ENCODE measurements at places on chromosomes 1 and 21. TPM values are rescaled to one million over a fixed set of nuclear protein-coding genes. Genes with fewer than 3 reads are reported as not detected.

Gene POFUT2
- total RNA-seq, result 59.6 TPM

Gene ERICH3
- total RNA-seq, result not detected

DNA sequence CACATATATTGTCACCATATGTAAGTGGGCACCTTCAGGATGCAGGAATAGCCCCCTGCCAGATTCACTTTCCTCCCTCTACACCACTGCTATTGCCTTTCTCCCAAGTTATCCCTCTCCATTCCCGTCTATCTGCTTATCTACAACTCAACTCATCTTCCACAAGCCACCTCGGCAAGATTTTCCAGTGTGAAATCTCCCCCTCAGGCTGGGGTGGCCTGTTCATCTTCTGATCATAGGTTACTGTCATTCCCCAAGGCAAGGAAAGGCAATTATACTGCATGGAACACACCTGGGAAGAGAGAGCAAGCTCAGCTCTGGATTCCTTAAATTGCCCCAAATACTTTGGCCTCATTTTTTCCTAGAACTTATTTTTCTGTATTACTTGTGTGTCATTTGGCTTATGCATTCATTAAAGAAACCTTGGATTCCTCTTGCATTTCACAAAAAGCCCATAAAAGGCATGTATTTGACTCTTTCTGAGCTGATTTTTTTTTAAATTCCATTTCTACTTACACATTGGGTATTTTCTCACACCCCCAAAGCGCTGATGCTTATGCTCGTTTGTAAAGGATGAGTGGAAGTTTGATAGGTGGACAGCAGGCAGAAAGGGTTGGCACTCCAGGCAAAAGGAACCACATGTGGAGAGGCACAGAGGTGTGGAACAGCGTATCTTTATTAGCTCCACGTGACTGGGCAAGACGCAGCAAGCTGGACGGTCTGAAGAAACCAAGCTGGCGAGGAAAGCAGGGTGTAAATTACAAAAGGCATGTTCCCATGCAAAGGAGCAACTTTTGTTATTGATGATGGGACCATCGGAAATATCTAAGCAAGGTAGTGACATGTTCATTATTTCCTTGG lies 169.7 kb upstream of the RAB4A start:
- no peaks in the 10 kb centered on the region for H3K36me3 ChIP-seq
- no peak overlapping the region for H3K27ac ChIP-seq
- H3K4me1 ChIP-seq, result no peaks in the 10 kb centered on the region
- DNase-seq, result no peak
- H3K4me3 ChIP-seq, result no peak overlapping the region
- H3K27me3 ChIP-seq, result peaks cover 11% of the 10 kb centered on the region

- DNase-seq, result no peak
- no peaks in the 10 kb centered on the region for H3K36me3 ChIP-seq
- H3K4me3 ChIP-seq, result no peak overlapping the region
- H3K4me1 ChIP-seq, result no peaks in the 10 kb centered on the region
These were observed 116.2 kb downstream of the HMCN1 start for GRCh38 chr1:185850366-185850765.

DNA sequence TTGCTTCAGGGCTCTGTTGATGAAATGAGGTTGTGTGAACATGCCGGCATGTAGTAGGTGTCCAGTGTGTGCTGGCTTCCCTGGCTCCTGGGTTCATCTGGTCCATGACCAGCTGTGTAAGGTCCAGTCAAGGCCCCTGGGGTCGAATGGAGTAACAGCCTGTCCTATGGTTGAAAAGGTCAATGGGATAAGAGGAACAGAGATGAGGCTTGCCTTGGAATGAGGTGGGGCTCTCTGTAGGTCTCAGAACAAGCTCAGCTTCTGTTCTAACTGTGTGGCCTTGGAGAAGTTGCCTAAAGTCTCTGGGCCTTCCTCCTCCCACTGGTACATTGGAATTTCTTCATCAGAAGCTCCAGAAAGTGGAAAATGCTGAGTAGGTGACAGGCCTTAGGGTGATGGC lies 26.6 kb downstream of the RPS6KA1 start:
- H3K27ac ChIP-seq, result no peak overlapping the region
- no peaks in the 10 kb centered on the region for H3K4me1 ChIP-seq
- no peaks in the 10 kb centered on the region for H3K36me3 ChIP-seq
- no peak for DNase-seq
- H3K4me3 ChIP-seq, result no peak overlapping the region

Gene KISS1
- total RNA-seq, result not detected

Gene ATP1A4
- not detected for total RNA-seq

Gene MSH4
- 0.26 TPM for total RNA-seq

- no peak overlapping the region for H3K4me3 ChIP-seq
- no peak for DNase-seq
- peaks cover 8% of the 10 kb centered on the region for H3K4me1 ChIP-seq
- no peaks in the 10 kb centered on the region for H3K27me3 ChIP-seq
These were observed 35.2 kb downstream of the SLC45A1 start for GRCh38 chr1:8352886-8353785.

GRCh38 chr1:84686223-84686622 lies 4.0 kb downstream of the SSX2IP start:
- peaks cover 29% of the 10 kb centered on the region for H3K4me1 ChIP-seq
- DNase-seq, result no peak
- no peak overlapping the region for H3K4me3 ChIP-seq
- H3K36me3 ChIP-seq, result no peaks in the 10 kb centered on the region
- H3K27me3 ChIP-seq, result no peaks in the 10 kb centered on the region

Gene SLC9C2
- total RNA-seq, result not detected

Gene HORMAD1
- not detected for total RNA-seq

Gene SLC2A5
- total RNA-seq, result 0.26 TPM

Gene TMEM52
- 2.5 TPM for total RNA-seq

- no peaks in the 10 kb centered on the region for H3K4me1 ChIP-seq
- H3K27ac ChIP-seq, result no peak overlapping the region
- no peak overlapping the region for H3K4me3 ChIP-seq
These were observed 6.2 kb downstream of the ITPKB start for GRCh38 chr1:226732856-226733291.

GRCh38 chr1:88141499-88142074 lies 542.5 kb upstream of the PKN2 start:
- 0 out of 2 replicates have a peak, but pooled peaks cover 3% of the 10 kb centered on the region for H3K27me3 ChIP-seq
- H3K27ac ChIP-seq, result no peak overlapping the region
- H3K4me3 ChIP-seq, result no peak overlapping the region
- H3K4me1 ChIP-seq, result no peaks in the 10 kb centered on the region
- H3K36me3 ChIP-seq, result no peaks in the 10 kb centered on the region
- no peak for DNase-seq

- H3K4me3 ChIP-seq, result no peak overlapping the region
- no peak for DNase-seq
- H3K27me3 ChIP-seq, result no peaks in the 10 kb centered on the region
- H3K27ac ChIP-seq, result no peak overlapping the region
These were observed 29.8 kb upstream of the FOXE3 start for GRCh38 chr1:47386268-47386667.

Gene SOX13
- 53.0 TPM for total RNA-seq

Gene OR2AK2
- not detected for total RNA-seq

DNA sequence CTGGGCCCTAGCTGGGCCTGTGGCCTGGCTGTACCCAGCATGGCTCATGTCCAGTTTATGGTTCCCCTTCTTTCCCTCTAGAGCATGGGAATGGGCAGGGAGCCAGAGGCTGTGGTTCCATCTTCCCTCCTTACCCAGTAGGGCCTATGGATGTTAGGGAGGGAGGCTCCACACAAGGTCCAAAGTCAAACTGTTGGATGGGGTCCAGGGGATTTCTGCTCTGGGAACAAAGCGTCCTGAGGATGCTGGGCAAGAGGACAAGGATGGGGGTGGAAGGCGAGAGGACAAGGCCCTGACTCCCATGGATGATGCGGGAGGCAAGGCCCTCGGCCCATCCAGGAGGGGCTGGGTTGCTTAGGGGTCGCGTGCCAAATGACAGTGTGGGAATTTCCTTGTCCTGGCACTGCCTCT lies 17.3 kb downstream of the CSF1 start:
- no peaks in the 10 kb centered on the region for H3K36me3 ChIP-seq
- peak overlapping the region; percentile 97 for H3K27ac ChIP-seq
- no peaks in the 10 kb centered on the region for H3K27me3 ChIP-seq
- no peak for DNase-seq
- peaks cover 93% of the 10 kb centered on the region for H3K4me1 ChIP-seq
- no peak overlapping the region for H3K4me3 ChIP-seq

Gene EFCAB14
- total RNA-seq, result 86.8 TPM

Gene ZNF683
- total RNA-seq, result not detected

GRCh38 chr1:66613187-66613586 lies 79.2 kb downstream of the SGIP1 start:
- no peak overlapping the region for H3K27ac ChIP-seq
- no peaks in the 10 kb centered on the region for H3K4me1 ChIP-seq
- no peak for DNase-seq
- no peaks in the 10 kb centered on the region for H3K27me3 ChIP-seq
- no peaks in the 10 kb centered on the region for H3K36me3 ChIP-seq

- no peak overlapping the region for H3K4me3 ChIP-seq
- no peak overlapping the region for H3K27ac ChIP-seq
- no peaks in the 10 kb centered on the region for H3K27me3 ChIP-seq
- H3K36me3 ChIP-seq, result no peaks in the 10 kb centered on the region
These were observed 10.0 kb downstream of the HS2ST1 start for GRCh38 chr1:86924324-86924960.

Gene TOMM40L
- 9.2 TPM for total RNA-seq

GRCh38 chr1:169594391-169594790 lies 8.1 kb upstream of the F5 start:
- DNase-seq, result no peak
- peaks cover 2% of the 10 kb centered on the region for H3K27me3 ChIP-seq
- no peak overlapping the region for H3K4me3 ChIP-seq
- no peaks in the 10 kb centered on the region for H3K36me3 ChIP-seq

Gene CELF3
- total RNA-seq, result not detected

- H3K4me1 ChIP-seq, result no peaks in the 10 kb centered on the region
- H3K27ac ChIP-seq, result no peak overlapping the region
- H3K27me3 ChIP-seq, result peaks cover 2% of the 10 kb centered on the region
These were observed 10.9 kb upstream of the CCT8 start for GRCh38 chr21:29084372-29084771.

- no peaks in the 10 kb centered on the region for H3K4me1 ChIP-seq
- no peak overlapping the region for H3K27ac ChIP-seq
- no peak for DNase-seq
- no peak overlapping the region for H3K4me3 ChIP-seq
- H3K36me3 ChIP-seq, result no peaks in the 10 kb centered on the region
These were observed 10.8 kb upstream of the TMEM52 start for GRCh38 chr1:1929639-1930545.

- no peak for DNase-seq
- H3K27ac ChIP-seq, result no peak overlapping the region
- H3K27me3 ChIP-seq, result no peaks in the 10 kb centered on the region
- H3K4me1 ChIP-seq, result no peaks in the 10 kb centered on the region
- H3K36me3 ChIP-seq, result no peaks in the 10 kb centered on the region
- no peak overlapping the region for H3K4me3 ChIP-seq
These were observed 14.4 kb upstream of the IGSF5 start for GRCh38 chr21:39730418-39731157.

Gene CASQ2
- not detected for total RNA-seq

- no peaks in the 10 kb centered on the region for H3K36me3 ChIP-seq
- no peak overlapping the region for H3K4me3 ChIP-seq
- DNase-seq, result no peak
- H3K27me3 ChIP-seq, result no peaks in the 10 kb centered on the region
- no peaks in the 10 kb centered on the region for H3K4me1 ChIP-seq
- no peak overlapping the region for H3K27ac ChIP-seq
These were observed 2298.5 kb downstream of the MRPL39 start for GRCh38 chr21:23308741-23309140.

- no peak overlapping the region for H3K4me3 ChIP-seq
- H3K36me3 ChIP-seq, result no peaks in the 10 kb centered on the region
- no peak for DNase-seq
- H3K27me3 ChIP-seq, result no peaks in the 10 kb centered on the region
- H3K4me1 ChIP-seq, result no peaks in the 10 kb centered on the region
- H3K27ac ChIP-seq, result no peak overlapping the region
These were observed 142.8 kb downstream of the ETS2 start for GRCh38 chr21:38948377-38949069.

DNA sequence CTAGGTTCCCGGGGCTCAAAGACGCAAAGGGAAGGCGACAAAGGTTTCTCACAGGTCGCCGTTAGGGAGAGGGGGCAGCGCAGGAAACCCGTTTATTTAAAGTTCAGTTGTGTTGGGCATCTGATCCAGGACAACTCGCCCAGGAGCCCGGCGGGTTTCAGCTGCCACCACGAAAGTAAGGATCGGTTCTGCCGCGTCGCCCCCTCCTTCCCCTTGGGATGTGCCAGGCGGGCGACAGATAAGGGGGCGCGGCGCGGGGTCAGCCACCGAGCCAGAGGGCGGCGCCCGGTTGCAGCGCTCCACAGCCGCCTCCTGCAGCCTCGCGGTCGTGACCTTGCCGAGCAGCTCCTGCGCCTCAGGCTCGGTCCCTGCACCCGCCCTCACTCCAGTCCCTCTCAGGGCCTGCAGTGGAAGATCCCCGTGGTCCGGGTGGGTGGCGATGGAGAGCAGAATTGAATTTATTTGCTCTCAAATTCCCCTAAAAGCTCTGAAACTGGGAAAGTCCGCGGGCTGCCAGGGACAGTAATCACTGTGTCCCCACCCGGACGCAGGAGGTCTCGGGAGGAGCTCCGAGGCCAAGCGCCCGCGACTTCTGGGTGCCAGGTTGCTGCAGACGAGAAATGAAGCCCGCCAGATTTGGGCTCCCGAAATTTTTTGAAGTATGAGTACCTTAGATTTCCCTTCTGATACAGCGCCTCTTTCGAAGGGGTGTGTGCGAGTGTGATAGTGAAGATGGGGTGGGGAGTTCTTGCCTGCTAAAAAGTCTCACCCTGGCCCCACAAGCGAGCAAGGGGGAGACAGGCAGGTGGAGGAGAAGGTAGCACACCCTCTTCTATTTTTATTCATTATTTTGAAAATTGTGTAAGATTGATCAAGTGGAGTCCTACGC lies 28.4 kb upstream of the NFIA start:
- no peaks in the 10 kb centered on the region for H3K36me3 ChIP-seq
- H3K4me3 ChIP-seq, result peak overlapping the region; percentile 54
- H3K27me3 ChIP-seq, result no peaks in the 10 kb centered on the region
- no peak for DNase-seq
- H3K4me1 ChIP-seq, result peaks cover 46% of the 10 kb centered on the region

- no peak overlapping the region for H3K4me3 ChIP-seq
- H3K4me1 ChIP-seq, result no peaks in the 10 kb centered on the region
- no peaks in the 10 kb centered on the region for H3K36me3 ChIP-seq
- DNase-seq, result no peak
These were observed 156.4 kb downstream of the PTGER3 start for GRCh38 chr1:70891051-70891843.

Gene HSD11B1
- total RNA-seq, result not detected

GRCh38 chr21:22993822-22994574 lies 1995.8 kb downstream of the NCAM2 start:
- H3K4me3 ChIP-seq, result no peak overlapping the region
- DNase-seq, result no peak
- no peaks in the 10 kb centered on the region for H3K4me1 ChIP-seq
- no peak overlapping the region for H3K27ac ChIP-seq
- H3K27me3 ChIP-seq, result no peaks in the 10 kb centered on the region

- no peak for DNase-seq
- H3K27me3 ChIP-seq, result no peaks in the 10 kb centered on the region
- peak overlapping the region; percentile 98 for H3K27ac ChIP-seq
- peak overlapping the region; percentile 90 for H3K4me3 ChIP-seq
- peaks cover 9% of the 10 kb centered on the region for H3K36me3 ChIP-seq
- H3K4me1 ChIP-seq, result peaks cover 34% of the 10 kb centered on the region
These were observed 2.0 kb downstream of the ARHGAP29 start for GRCh38 chr1:94235189-94236012.

Gene TFF2
- total RNA-seq, result 1.1 TPM

GRCh38 chr1:43205671-43206070 lies 33.5 kb downstream of the CFAP57 start:
- no peaks in the 10 kb centered on the region for H3K36me3 ChIP-seq
- H3K27me3 ChIP-seq, result no peaks in the 10 kb centered on the region
- no peak for DNase-seq
- H3K27ac ChIP-seq, result peak overlapping the region; percentile 96
- peaks cover 29% of the 10 kb centered on the region for H3K4me1 ChIP-seq

Measured in Panc1 (cell line).